Cardiac septum (tissue), 1 donor: ENCODE measurements at places on chromosomes 4 and X. TPM values are rescaled to one million over a fixed set of nuclear protein-coding genes. Genes with fewer than 3 reads are reported as not detected.
A peak's percentile ranks its signal among the peaks of the same experiment; 100 is the strongest.

SMC1A gene
- 50.8 TPM for total RNA-seq

FABP2 gene
- 0.57 TPM for total RNA-seq

OCIAD2 gene
- 8.9 TPM for total RNA-seq

SPANXA2 gene
- not detected for total RNA-seq

DNA sequence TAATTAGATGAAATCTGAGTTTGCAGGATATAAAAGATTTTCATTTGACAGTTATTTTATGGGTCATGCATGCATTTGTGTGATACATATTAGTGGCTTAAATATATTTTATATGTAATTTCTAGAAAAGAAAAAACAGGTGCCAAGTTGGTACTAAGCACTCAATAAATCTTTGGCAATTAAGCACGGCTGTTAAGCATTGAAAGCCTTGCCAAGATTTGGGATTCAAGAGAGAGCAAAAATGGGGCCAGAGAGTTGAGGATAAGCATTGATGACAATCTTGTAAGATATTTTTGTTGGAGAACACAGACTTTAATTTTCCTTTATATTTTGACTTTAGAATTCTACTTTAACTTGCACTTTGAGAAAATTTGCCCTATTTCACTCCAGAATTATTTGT is 249.8 kb upstream of the MAD2L1 start:
- no peak for DNase-seq

DNA sequence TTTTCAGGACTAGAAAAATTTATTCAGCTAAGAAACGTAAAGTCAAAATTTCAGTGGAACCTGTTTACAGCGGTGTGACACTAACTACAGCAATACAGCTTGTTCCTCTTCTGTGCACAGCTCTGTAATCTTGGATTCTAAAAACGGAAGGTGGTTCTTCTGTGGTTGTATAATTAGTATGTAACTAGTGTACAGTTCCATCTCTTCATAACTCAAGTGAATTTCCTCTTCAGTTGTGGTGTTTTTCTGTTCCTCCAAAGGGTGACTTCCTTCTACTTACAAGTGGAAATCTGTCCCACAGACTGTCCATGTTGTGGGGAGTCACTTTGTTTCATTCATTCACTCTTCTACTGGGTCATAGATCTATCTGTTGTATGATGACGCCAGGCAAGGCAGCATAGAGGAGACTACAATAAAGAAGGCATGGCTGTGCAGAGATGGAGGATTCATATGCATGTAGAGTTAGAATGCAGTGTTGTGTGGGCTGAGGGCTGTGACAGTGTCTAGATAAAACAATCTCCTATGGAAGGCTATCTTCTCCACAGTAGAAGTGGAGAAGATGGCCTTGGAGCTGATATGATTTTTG is 5.4 kb downstream of the DAPP1 start:
- DNase-seq: no peak

DNA sequence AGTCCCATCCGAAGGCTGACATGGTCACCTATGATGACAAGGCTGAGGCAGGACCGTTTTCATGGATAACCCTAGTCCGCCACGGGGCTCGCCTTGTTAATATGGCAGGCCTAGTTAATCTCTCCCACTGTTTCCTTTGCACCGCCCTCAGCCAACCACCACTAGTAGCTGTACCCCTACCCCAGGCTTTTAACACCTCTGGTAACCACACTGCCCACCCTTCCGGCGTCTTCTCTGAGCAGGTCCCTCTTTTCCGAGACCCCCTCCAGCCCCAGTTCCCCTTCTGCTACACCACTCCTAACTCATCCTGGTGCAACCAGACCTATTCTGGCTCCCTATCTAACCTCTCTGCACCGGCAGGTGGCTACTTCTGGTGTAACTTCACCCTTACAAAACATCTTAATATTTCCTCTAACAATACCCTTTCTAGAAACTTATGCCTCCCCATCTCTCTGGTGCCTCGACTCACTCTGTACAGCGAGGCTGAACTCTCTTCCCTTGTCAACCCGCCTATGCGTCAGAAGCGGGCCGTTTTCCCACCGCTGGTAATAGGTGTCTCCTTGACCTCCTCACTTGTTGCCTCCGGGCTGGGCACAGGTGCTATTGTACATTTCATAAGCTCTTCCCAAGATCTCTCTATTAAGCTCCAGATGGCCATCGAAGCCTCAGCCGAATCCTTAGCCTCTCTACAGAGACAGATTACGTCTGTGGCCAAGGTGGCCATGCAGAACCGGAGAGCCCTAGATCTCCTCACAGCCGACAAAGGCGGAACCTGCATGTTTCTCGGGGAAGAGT is 964.4 kb downstream of the RPA4 start:
- peak; percentile 73 for DNase-seq

- DNase-seq: no peak
Measured at GRCh38 chr4:2359591-2360395, 58.7 kb downstream of the ZFYVE28 start.

- no peak for DNase-seq
Measured at GRCh38 chr4:54499308-54500074, 158.3 kb upstream of the KIT start.

- peak; percentile 68 for DNase-seq
Measured at GRCh38 chr4:183342541-183343533, 20.6 kb upstream of the CLDN24 start.

- no peak for DNase-seq
Measured at GRCh38 chr4:152605641-152606335, 69.9 kb upstream of the FBXW7 start.

DNA sequence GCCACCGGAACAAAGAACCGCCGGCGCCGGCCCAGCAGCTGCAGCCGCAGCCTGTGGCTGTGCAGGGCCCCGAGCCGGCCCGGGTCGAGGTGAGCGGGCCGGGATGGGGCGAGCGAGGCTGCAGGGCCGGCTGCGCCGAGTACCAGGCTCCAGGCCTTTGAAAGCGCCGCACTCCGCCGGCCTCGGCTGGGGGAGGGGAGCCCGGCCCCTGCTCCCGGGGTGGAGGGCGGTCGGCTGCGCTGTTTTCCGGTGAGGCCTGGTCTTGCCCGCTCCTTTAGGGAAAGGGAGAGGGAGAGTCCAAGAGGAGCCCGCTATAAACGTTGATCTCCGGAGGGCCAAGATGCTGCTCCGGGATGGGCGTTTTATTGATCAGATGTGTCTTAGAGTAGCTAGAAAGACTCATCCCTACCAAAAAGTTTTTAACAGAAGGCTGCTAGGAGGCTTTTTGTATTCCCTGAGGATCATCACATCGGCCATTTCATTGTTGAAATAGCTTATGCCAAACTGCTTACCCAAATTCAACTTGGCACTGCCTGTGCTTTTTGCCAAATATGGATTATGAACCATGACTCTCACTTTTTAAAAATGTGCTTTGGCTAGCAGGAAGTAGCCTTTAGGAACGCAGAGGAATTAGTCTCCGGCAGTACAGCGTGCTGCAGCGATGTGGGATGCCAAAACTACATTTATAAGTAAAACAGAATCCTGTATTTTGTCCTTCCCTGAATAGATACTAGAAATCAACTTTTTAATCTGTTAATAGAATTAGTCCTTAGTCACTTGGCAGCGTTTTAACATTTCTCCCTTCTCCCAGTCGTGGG is 760 bp downstream of the TMEM165 start:
- DNase-seq: peak; percentile 79

DNA sequence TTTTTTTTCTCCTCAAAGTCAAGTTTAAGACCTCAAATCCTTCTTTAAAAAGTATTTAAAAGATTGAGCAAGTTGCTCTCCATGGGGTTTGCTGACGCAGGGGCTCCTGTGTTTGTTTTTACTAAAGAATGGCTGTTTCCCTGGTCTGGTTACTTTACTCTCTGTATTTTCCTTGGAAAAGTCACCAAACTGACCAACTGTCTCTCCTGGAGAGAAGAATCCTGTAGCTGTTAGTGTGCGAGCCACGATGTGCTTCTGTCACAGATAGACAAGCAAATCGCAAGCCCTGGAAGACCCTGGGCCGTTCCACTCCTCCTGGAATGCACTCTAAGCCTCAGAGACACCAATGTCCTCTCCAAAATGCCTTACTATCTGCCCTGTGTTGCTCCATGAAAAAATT is 212.1 kb downstream of the CHIC2 start:
- DNase-seq: no peak

- DNase-seq: no peak
Measured at GRCh38 chr4:80852061-80852460, 178.4 kb upstream of the BMP3 start.

GRCh38 chrX:46376246-46376885 is 168.9 kb downstream of the ZNF674 start:
- no peak for DNase-seq

GRCh38 chrX:140432346-140433175 is 72.3 kb downstream of the SOX3 start:
- no peak for DNase-seq

DNA sequence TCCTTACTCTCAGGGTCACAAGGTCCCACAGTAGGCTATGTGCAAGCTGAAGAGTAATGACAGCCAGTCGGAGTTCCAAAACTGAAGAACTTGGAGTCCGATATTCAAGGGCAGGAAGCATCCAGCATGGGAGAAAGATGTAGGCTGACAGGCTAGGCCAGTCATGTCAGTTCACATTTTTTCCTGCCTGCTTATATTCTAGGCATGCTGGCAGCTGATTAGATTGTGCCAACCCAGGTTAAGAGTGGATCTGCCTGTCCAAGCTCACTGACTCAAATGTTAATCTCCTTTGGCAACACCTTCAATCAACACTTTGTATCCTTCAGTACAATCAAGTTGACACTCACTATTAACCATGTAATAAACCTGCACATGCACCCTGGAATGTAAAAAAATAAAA is 960.9 kb upstream of the HS3ST1 start:
- no peak for DNase-seq

DNA sequence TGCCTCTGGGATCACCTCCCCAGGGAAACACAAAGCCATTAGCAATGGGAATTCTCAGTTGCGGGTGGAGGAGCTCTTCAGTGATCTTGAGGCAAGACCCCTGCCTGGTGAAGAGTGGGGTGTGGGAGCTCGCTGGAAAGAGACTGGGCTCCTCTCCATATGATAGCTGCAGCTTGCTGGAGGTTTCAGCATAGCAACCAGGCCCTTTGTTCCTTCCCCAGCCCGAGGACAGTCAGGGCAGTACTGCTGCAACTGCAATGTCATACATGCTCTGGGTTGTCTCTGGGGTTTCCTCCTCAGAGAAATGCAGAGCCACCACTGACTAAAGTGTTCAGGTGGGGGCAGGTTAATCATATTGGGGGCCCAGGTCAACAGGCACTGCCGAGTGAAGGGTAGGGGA is 81.3 kb downstream of the ARHGAP24 start:
- no peak for DNase-seq

- DNase-seq: no peak
Measured at GRCh38 chrX:105882581-105883275, 60.4 kb downstream of the NRK start.

- DNase-seq: no peak
Measured at GRCh38 chrX:100895365-100896075, 21.4 kb upstream of the NOX1 start.
